ENCODE measurements at places on chromosomes 5 and 9.

DNA sequence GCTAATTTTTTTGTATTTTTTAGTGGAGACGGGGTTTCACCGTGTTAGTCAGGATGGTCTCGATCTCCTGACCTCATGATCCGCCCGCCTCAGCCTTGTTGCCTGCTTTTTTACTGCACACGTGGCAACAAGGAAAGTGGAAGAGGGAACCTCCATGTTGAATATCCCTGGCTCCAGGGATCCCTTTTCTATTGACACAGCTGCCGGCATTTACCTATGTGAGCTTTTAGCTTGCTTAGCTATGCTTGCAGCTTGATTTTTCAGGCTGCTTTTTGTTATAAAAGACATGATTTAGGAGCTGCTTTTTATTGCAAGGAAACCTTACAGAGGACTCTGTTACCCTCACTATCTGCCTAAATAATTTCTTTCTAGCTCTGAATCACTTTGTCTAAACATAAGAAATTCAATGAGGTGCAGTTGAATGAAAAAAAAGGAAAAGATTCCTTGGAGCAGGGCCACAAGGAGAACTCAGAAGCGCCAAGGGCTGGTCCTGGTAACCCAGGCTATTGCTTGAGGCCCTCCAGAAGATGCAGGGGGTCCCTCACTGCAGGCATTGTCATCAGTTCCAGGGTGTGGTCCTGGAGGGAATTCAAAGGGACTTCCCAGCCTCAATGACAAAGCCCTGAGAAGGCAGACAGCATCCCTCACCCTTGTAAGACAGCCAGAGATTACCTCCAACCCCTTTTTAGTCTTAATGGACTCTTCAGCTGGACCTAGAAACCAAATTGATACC lies 89.9 kb downstream of the SYK start:
- no peak for DNase-seq

DNA sequence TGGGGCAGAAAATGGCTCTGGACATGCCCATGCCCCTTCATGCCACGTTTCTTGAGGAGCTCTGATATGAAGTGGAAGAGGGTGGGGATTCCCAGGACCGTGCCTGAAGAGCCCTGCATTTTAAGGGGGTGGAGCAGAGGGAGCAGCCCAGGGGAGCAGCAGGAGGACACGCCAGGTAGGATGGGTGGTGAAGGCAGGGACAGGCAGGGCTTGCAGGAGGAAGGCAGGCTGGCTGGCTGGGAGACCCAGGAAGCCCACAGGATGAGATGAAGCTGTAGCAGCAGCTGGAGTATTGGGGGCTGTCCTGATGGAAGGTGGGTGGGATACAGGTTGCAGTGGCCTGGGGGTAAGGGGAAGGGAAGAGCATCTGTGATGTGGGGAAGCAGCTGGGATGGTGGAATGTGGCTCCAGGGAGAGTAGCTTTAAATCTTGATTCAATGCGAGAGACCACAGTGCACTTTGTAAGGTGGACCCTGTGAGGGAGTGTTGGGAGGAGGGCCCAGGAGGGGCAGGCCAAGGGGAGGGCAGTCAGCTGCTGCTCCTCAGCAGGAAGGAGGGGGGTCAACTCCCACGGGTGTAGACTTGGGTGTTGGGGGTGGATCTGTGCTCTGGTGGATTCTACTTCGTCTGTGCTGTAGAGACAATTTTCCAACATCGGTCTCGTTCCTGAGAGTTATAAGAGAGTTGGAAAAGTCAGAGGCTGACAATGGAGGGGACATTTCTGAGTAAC lies 242.6 kb upstream of the IRX4 start:
- no peak for DNase-seq

DNA sequence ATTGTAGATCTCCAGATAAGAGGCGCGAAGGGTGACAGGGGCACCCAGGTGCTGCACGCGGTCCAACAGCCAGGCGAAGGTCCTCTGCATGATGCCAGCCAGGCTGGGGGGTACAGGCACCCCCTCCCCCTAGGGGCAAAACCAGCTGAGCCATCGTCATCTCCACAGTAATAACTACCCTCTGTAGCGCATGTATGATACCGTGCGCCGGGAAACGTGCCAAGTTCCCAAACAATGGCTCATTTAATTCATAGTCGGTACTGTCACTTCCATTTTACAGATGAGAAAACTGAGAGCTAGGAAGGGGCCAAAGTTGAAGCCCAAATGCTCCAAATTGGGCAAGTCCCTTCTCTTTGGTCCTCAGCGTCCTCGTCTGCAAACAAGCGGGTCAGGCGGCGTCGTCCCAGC lies 1.5 kb downstream of the KIF12 start:
- no peak for DNase-seq

- DNase-seq, result no peak
Observed at GRCh38 chr5:40507095-40507494, 172.6 kb upstream of the PTGER4 start.

GRCh38 chr9:87469793-87470465 lies 27.7 kb upstream of the DAPK1 start:
- no peak for DNase-seq

- no peak for DNase-seq
Observed at GRCh38 chr5:23089286-23089685, 236.1 kb upstream of the CDH12 start.

- no peak for DNase-seq
Observed at GRCh38 chr5:168342985-168343384, 51.5 kb downstream of the WWC1 start.

GRCh38 chr5:127227881-127228280 lies 62.7 kb upstream of the MEGF10 start:
- no peak for DNase-seq

GRCh38 chr5:112914584-112914983 lies 7.4 kb downstream of the REEP5 start:
- DNase-seq, result no peak

DNA sequence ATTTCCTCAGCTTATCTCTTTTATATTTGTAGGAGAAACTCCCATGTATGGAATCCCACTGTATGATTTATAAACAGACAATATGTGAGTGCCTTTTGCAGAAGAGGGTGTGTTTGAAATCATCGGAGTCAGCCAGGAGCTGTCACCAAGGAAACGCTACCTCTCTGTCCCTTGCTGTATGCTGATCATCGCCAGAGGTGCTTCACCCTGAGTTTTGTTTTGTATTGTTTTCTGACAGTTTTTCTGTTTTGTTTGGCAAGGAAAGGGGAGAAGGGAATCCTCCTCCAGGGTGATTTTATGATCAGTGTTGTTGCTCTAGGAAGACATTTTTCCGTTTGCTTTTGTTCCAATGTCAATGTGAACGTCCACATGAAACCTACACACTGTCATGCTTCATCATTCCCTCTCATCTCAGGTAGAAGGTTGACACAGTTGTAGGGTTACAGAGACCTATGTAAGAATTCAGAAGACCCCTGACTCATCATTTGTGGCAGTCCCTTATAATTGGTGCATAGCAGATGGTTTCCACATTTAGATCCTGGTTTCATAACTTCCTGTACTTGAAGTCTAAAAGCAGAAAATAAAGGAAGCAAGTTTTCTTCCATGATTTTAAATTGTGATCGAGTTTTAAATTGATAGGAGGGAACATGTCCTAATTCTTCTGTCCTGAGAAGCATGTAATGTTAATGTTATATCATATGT lies 18.0 kb upstream of the CTSL start:
- DNase-seq, result no peak

DNA sequence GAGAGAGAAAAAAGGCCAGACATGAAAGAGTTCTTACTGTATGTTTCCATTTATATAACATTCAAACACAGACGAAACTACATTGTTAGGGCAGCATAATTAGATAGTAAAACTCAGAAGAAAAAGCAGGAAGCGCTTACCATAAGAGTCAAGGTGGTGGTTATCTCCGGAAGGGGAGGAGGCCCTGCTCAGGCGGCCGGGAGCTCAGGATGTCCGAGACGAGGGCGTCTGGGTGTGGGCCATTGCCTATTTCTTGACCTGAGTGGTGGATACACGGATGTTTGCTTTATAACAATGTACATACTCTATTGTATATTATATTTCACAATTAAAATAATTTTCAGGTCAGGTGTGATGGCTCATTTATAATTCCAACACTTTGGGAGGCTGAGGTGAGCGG lies 80.9 kb upstream of the COL5A1 start:
- no peak for DNase-seq

DNA sequence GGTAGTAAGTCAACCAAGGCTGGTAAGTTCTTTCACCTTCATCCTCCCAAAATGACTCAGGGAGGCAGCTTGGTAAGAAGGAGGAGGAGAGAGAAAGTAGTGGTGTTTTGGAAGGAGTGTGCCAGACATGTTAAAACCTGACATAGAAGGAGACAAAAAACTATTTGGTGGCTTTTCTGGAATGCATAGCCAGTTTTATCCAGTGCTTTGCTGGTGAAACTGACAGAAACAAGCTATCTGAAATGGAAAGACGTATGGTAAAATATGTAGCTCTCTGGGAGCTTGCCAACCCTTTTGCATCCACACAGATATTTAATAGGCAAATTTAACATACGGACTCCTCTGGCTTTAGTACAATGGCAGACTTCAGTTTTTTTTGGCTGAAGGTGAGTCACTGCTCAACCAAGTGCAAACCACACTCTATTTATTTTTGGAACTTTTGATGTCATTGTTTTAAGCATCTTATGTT lies 45.4 kb downstream of the RAB14 start:
- peak; percentile 8 for DNase-seq

- no peak for DNase-seq
Observed at GRCh38 chr9:93606187-93606586, 29.8 kb downstream of the PHF2 start.

DNA sequence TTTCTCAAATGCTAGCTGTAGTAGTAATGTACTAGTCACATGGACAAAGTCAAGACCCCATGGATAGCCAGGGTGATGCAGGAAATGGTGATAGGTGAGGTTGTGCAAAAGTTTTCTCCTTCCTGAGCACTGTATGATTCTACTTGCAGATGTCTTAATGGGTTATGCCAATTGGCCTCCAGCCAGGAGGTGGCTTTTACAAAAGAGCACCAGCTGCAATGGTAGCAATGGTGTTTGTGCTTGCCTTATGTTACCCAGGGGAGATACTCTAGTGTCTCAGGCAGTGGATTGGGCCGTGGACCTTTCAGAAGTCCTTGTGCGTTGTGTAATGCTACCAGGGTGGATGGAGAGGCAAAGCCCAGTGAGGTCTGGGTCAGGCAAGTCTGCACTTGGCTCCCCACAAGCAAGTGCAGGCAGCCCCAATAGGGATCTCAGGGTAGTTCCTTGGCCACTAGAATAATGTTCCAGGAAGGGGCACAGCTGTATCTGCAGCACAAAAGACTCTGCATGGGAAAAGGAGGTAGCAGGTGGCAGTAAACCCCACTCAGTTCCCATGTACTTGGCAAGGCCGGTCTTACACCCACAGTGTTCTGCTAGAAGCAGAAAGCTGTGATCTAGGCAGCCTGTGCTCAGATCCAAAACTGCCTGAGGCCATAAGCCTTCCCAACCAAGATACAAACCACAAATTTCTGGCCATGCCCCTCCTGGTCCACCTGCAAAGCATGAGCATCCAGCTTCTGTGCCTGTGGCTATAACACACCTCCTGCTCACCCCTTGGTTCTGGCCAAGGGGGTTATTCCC lies 46.4 kb upstream of the EDIL3 start:
- DNase-seq, result no peak

GRCh38 chr9:137222190-137223077 lies at the start of gene RNF208:
Gene RNF208 (minus strand): TSS chr9:137222240. CDS start chr9:137221212, 1,028 bp downstream.
- DNase-seq, result no peak

- no peak for DNase-seq
Observed at GRCh38 chr5:146630472-146630871, 114.5 kb upstream of the GPR151 start.

GRCh38 chr5:77946381-77947040 lies 170.4 kb upstream of the TBCA start:
- DNase-seq, result no peak

GRCh38 chr5:177500685-177501522 lies 3.5 kb upstream of the PDLIM7 start:
- peak; percentile 71 for DNase-seq

GRCh38 chr9:77085416-77085815 lies 66.0 kb downstream of the FOXB2 start:
- DNase-seq, result no peak

GRCh38 chr5:147348046-147348445 lies 113.2 kb downstream of the STK32A start:
- DNase-seq, result no peak
